HFFc6 (cell line): ENCODE measurements at places on chromosomes 6 and 20. TPM values are rescaled to one million over a fixed set of nuclear protein-coding genes. Genes with fewer than 3 reads are reported as not detected.

GRCh38 chr20:971346-971745 lies 30.8 kb downstream of the RSPO4 start:
- no peak overlapping the region for H3K27ac ChIP-seq
- DNase-seq: no peak
- peaks cover 22% of the 10 kb centered on the region for H3K27me3 ChIP-seq
- peaks cover 7% of the 10 kb centered on the region for H3K4me1 ChIP-seq

GRCh38 chr6:45377043-45377553 lies 636 bp downstream of the SUPT3H start:
- H3K27me3 ChIP-seq: no peaks in the 10 kb centered on the region; the same call in 1 of the 2 replicates
- H3K36me3 ChIP-seq: no peaks in the 10 kb centered on the region
- peak overlapping the region; percentile 93 for H3K4me3 ChIP-seq
- DNase-seq: no peak
- H3K4me1 ChIP-seq: peaks cover 34% of the 10 kb centered on the region

CPXM1 gene
- not detected in 3 replicates for total RNA-seq

CABLES2 gene
- 4.3 to 6.5 TPM (median 5.7 TPM) in 3 replicates for total RNA-seq

IMPG1 gene
- not detected in 3 replicates for total RNA-seq

DNA sequence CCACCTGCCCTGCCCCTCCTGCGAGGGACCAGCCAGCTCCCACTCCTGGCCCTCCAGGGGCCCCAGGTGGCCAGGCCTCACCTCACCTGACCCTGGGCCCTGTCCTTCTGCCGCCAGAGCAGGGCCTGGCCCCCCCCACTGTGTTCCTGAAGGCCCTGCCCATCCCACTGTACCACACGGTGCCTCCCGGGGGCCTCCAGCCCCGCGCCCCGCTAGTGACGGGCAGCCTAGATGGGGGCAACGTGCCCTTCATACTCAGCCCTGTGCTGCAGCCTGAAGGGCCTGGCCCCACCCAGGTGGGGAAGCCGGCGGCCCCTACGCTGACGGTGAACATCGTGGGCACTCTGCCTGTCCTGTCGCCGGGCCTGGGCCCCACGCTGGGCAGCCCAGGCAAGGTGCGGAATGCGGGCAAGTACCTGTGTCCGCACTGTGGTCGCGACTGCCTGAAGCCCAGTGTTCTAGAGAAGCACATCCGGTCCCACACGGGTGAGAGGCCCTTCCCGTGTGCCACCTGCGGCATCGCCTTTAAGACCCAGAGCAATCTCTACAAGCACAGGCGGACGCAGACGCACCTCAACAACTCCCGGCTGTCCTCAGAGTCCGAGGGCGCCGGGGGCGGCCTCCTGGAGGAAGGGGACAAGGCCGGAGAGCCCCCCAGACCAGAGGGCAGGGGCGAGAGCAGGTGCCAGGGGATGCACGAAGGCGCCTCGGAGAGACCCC lies 27.6 kb downstream of the ZNF831 start:
- no peak overlapping the region for H3K27ac ChIP-seq
- H3K27me3 ChIP-seq: peaks cover 8% of the 10 kb centered on the region
- H3K36me3 ChIP-seq: no peaks in the 10 kb centered on the region
- H3K4me1 ChIP-seq: no peaks in the 10 kb centered on the region
- H3K4me3 ChIP-seq: no peak overlapping the region

DNA sequence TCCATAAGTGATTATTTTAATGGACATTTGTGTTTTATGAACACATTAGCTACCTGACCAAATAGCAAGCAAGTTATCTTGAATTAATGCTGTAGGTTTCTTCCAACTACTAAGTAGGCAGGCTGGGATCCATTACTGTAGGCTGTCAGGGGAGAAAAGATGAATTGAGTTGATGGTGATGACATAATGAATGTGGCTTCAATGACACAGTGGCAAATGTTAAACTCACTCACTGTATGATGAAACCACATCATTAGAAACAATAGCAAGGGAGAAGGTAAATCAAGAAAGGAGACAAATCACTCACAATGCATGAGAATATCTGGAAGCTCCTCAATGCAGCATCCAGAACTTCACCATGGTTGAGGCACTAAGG lies 529.7 kb upstream of the CITED2 start:
- peaks cover 9% of the 10 kb centered on the region for H3K4me1 ChIP-seq
- DNase-seq: no peak
- H3K4me3 ChIP-seq: no peak overlapping the region
- no peak overlapping the region for H3K27ac ChIP-seq
- peaks cover 7% of the 10 kb centered on the region; the same call in 1 of the 2 replicates for H3K36me3 ChIP-seq

DNA sequence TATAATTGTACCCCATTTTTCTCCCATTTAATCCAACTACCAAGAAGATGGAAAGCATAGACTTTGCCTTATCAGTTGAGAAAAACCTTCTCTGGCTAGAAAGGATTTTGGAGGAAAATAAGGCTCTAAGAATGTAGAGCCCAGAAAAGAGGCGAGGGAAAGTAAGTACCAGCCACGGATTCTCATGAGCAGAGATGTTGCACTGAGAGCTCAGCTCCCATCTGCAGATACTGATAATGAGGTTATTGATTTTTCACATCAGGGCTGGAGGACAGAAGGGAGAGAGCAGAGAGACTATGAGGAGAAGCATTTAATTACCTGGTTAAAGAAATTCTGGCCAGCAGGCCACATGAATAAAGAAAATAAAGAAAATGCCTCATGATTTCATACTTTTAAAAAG lies 104.4 kb upstream of the FAM184A start:
- H3K27ac ChIP-seq: no peak overlapping the region
- peaks cover 2% of the 10 kb centered on the region for H3K27me3 ChIP-seq
- DNase-seq: no peak
- H3K4me3 ChIP-seq: no peak overlapping the region
- no peaks in the 10 kb centered on the region for H3K36me3 ChIP-seq

CST4 gene
- total RNA-seq: not detected in 3 replicates

DNA sequence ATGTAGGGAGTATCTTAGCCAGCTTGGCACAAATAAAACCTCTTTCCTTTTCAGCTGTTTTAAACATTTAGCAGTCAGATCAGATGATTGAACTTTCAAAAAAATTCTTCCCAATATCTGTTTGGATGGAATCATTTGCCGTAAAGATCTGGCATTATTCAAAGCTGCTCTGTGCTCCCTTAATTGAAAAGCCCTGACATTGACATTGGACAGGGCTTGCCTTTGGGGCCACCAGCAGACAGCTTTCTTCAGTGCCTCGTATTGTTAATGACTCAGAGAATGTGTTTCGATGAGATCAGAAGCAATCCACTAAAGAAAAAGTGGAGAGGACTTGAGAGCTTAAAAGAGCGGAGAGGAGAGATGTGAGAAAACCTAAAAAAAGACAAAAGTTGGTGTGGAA lies 343.5 kb downstream of the NRN1 start:
- H3K27ac ChIP-seq: no peak overlapping the region
- no peaks in the 10 kb centered on the region; the same call in 1 of the 2 replicates for H3K27me3 ChIP-seq
- DNase-seq: no peak
- H3K36me3 ChIP-seq: peaks cover 12% of the 10 kb centered on the region; the same call in 1 of the 2 replicates

GRCh38 chr6:33728438-33728837 lies 16.9 kb upstream of the UQCC2 start:
- DNase-seq: no peak
- no peaks in the 10 kb centered on the region for H3K36me3 ChIP-seq
- no peak overlapping the region for H3K27ac ChIP-seq
- H3K27me3 ChIP-seq: peaks cover 51% of the 10 kb centered on the region
- no peak overlapping the region for H3K4me3 ChIP-seq

ARMC12 gene
- total RNA-seq: 0.22 to 0.51 TPM (median 0.33 TPM) in 3 replicates

DNA sequence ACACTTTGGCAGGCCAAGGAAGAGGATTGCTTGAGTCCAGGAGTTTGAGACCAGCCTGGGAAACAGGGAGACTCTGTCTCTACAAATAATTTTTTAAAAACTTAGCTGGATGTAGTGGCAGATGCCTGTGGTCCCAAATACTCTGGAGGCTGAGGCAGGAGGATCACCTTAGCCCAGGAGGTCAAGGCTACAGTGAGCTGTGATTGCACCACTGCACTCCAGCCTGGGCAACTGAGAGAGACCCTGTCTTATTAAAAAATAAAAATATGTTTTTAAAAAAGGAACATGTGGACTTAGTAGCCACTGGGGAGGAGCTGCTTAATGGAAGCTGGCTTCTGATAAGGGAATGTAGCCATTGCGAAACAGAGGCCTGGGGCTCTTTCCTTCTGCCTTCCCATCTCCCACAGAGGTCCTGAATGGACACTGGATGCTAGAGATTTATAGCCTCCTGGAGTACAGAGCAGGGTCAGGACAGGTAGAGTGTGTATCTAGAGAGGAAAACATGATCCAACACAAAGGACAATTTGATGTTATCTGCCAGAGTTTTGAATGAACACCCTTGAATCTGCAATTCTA lies 21.7 kb upstream of the GMNN start:
- H3K27ac ChIP-seq: no peak overlapping the region
- 0 out of 2 replicates have a peak, but pooled peaks cover 9% of the 10 kb centered on the region for H3K36me3 ChIP-seq
- DNase-seq: no peak
- no peak overlapping the region for H3K4me3 ChIP-seq
- no peaks in the 10 kb centered on the region; the same call in 1 of the 2 replicates for H3K27me3 ChIP-seq

DNA sequence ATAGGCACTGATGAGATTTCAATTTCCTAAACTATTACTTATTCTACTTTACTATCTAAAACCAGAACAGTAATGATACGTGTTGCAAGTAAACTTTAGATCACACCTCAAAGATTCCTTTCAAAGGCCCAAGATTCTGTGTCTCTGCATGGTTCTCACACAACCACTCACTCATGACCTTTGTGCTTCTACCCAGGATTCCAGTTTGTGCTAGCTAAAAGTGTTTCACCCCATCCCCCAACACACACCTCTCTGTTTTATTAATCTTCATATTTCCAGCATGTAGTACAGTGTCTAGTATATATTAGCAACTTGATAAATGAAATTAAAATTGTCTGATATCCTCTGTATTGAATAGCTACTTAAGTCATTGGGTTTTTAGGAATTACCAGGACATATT lies 8.8 kb upstream of the SH3BGRL2 start:
- no peaks in the 10 kb centered on the region for H3K36me3 ChIP-seq
- H3K4me1 ChIP-seq: no peaks in the 10 kb centered on the region
- H3K27ac ChIP-seq: no peak overlapping the region
- peaks cover 5% of the 10 kb centered on the region for H3K27me3 ChIP-seq
- no peak for DNase-seq

DNA sequence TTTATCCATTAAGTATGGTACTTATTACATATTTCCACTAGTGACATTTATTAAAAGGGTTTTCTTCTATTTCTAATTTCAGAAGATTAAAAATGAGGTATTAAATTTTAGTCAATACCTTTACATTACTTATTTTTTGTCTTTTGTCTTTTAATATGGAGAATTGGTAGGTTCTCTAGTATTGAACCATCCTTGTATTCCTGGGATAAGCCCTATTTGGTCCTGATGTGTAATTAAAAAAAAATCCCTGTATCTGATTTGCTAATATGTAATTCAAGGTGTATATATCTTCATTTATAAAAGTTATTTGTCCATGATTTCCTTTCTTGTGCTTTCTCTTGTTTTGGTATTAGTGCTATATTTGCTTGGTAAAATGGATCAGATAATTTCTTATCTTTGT lies 153.7 kb downstream of the TRMT11 start:
- no peak for DNase-seq
- H3K4me3 ChIP-seq: no peak overlapping the region
- no peaks in the 10 kb centered on the region for H3K4me1 ChIP-seq
- peaks cover under 1% of the 10 kb centered on the region; the same call in 1 of the 2 replicates for H3K27me3 ChIP-seq

DNA sequence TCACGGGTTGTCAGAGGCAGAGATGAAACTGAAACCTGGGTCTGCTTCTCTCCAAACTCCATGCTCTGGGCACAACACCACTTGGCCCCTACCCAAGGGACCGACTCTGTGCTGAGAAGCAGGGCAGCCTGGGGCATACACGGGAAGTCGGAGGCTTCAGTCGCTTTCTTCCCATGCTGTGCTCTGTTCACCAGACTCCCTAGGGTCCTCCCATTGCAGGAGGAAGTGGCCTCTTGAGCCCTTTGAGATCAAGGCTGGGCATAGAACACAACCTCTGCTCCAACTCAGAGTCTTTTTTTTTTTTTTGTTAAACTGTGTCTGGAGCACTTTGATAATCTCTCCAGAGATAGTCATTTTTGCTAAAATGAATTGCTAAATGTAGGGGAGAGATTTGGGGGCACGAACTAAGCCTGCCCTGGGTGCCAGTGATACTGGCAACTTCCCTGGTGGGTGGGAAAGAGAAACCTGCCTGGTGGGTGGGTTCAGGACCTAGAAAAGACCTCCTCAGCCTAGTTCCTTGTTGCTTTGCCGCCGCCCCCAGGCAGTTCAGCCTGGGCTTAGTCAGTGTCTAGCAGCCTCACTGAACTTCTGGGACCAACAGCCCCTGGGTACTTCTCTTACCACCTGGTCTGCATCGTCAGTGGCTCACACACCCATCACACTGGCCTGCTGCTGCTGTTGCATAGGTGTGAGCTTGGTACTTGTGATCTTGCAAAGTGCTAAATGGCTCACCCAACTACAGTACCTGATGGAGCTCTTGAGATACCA lies 62.0 kb downstream of the PPP1R14C start:
- H3K27ac ChIP-seq: no peak overlapping the region
- H3K27me3 ChIP-seq: peaks cover 10% of the 10 kb centered on the region
- H3K36me3 ChIP-seq: no peaks in the 10 kb centered on the region
- no peak for DNase-seq
- H3K4me3 ChIP-seq: no peak overlapping the region

DNA sequence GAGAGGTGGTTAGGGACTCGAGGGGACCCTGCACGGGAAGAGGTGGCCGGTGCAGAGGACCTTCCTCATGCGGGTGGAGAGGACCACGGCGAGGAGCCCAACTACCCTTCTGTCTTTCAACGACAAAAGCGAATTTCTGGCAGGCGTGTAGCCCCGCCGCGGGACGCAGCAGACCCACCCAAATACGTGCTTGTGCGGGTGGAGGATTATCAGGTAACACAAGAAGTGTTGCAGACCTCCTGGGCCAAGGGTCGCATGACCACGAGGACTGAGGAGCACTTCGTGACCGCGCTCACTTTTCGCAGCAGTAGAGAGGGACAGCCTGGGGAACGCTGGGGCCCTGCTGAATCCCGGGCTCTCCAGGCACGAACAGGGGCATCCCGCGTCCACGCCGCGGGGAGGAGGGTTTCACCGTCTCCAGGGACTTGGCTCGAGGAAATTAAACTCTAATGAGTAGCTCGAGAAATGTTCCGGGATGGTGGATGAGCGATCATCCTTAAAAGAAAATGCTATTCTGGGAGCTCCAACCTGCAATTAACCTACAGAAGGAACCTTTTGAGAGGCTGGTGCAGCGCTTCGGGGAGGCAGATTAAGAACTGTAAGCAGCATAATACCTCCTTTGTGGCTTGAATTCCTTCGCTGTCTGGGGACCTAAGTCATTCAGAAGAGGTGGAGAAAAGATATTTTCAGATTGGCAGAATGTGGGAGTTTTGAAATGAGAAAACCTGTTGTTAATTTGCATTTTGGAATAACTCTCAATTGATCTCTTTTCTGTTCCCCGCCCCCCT lies 804 bp downstream of the C6orf141 start:
- no peak for DNase-seq
- peak overlapping the region; percentile 22; the same call in 1 of the 2 replicates for H3K4me3 ChIP-seq
- peaks cover 25% of the 10 kb centered on the region for H3K27me3 ChIP-seq
- H3K27ac ChIP-seq: no peak overlapping the region
- H3K4me1 ChIP-seq: peaks cover 29% of the 10 kb centered on the region

DNA sequence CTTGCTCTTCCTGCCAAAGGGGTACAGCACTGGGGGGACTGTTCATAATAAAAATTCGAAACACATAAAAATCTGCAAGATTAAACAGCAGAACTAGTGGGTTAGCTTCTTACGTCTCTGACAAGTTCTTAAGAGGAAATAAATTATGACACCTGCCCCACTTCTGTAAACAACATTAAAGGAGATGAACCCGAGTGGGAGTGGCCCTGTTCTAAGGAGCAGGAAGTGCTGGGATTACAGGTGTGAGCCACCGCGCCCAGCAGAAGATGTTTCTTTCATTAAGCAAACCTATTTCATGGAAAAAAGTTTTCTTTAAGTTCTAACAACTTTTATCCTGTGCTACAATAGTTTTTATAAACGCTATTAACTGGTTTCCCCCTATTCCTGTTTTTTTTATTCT lies 24.6 kb downstream of the USP45 start:
- no peak overlapping the region for H3K4me3 ChIP-seq
- no peaks in the 10 kb centered on the region for H3K4me1 ChIP-seq
- no peaks in the 10 kb centered on the region for H3K27me3 ChIP-seq
- peaks cover 5% of the 10 kb centered on the region; the same call in 1 of the 2 replicates for H3K36me3 ChIP-seq
- DNase-seq: no peak
